Stimulated activated CD4-positive, alpha-beta T cell treated with anti-CD3 and anti-CD28 coated beads, Interleukin-2, amount 100 ng/mL, for 4 hours (primary cell): ENCODE measurements at places on chromosomes 4 and X.

GRCh38 chrX:130741584-130741983 is 161.4 kb downstream of the ENOX2 start:
- no peak for DNase-seq

GRCh38 chr4:3268395-3269104 is 19.6 kb downstream of the MSANTD1 start:
- no peak for DNase-seq

GRCh38 chr4:13659341-13660070 is 32.0 kb upstream of the BOD1L1 start:
- no peak for DNase-seq

DNA sequence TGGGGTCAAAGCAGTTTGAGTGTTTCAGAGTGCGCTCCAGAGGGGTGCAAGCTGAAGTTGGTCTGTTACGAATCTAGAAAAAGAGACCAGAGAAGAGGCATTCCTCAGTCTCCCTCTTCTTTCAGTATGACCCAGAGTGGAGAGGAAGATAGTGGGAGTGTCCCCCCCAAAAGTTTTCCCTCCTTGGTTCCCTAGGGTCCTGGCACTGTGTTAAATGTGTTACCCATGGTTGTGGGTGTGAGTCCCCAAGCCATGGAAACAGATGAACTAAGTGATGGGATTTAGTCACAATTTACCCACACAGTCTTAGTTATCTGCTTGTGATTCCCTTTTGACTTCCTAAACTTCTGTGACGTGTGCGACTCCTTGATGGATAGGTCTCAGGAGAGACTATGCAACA is 27.0 kb upstream of the NAF1 start:
- no peak for DNase-seq

- DNase-seq: no peak
These were observed 2.7 kb upstream of the SRPK3 start for GRCh38 chrX:153778181-153778580.
